ENCODE measurements at places on chromosomes 4 and X.

GRCh38 chrX:9657590-9658256 is 107.9 kb downstream of the GPR143 start:
- no peak for DNase-seq

- DNase-seq: peak; percentile 20
Observed at GRCh38 chr4:10622728-10623127, 61.8 kb downstream of the CLNK start.

DNA sequence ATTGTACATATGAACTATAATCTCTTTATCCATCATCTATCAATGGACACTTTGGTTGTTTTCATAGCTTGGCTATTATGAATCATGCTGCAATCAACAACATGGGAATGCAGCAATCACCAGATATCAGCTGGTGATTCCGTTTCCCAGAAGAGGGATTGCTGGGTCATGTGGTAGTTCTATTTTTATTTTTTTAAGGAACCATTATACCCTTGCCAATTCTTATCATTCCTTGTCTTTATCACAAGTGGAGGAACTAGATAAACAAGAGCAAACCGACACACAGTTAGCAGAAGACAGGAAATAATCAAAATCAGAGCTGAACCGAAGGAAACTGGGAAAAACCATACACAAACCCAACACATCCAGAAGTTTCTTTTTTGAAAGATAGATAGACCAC is 14.5 kb upstream of the LNX1 start:
- no peak for DNase-seq

DNA sequence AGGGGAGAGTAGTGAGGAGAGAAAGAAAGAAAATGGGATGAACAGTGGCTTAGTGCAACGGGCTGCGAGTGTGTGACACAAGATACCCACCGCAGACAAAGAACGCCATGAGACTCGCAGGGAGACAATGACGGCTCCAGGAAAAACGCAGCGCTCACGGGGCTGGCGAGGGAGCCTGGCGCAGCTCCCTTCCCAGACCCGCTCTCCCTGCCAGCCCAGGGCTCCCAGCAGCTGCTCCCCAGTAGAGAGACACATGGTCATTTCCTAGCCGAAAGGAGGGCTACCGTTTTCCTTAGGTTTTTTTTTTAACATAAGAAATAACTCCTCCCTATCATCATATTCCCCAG is 149.5 kb downstream of the MAML3 start:
- DNase-seq: peak; percentile 66

- DNase-seq: no peak
Observed at GRCh38 chr4:185738038-185738552, 73.9 kb downstream of the SORBS2 start.

DNA sequence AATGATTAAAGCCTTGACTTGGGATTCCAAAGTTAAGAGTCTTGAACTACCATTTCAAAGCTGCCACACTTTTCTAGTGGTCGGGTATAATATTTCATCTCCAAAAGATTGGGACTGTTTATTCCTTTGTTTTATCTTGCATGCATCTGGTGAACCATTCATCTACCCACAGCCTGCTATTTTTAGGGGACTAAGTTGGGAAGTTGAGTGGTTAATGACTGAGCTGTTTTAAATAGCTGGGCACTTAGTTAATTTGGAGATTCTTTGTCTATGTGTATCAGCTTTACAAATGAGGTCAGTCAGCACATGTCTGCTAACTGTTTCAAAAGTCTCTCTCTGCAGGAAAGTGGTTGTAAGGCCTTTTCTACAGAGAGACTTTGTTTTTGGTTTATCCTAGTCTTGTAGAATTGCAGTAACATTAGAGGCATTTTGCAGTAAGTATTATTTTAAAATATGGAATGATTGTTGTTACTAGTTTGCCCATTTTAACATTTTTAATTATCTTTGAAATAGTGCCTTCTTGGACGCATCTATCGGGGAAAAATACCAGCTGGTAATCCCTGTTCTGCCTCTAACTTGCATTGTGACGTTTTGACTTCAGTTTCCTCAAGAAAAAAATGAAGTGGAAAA is 8.2 kb downstream of the BMP2K start:
- DNase-seq: no peak

- DNase-seq: no peak
Observed at GRCh38 chrX:7586126-7586525, 256.8 kb upstream of the VCX start.

- DNase-seq: no peak
Observed at GRCh38 chr4:172202480-172203076, 389.4 kb downstream of the GALNTL6 start.

- DNase-seq: no peak
Observed at GRCh38 chr4:47876784-47877546, 37.4 kb downstream of the NFXL1 start.

- no peak for DNase-seq
Observed at GRCh38 chr4:40937140-40937725, 187.5 kb downstream of the NSUN7 start.

DNA sequence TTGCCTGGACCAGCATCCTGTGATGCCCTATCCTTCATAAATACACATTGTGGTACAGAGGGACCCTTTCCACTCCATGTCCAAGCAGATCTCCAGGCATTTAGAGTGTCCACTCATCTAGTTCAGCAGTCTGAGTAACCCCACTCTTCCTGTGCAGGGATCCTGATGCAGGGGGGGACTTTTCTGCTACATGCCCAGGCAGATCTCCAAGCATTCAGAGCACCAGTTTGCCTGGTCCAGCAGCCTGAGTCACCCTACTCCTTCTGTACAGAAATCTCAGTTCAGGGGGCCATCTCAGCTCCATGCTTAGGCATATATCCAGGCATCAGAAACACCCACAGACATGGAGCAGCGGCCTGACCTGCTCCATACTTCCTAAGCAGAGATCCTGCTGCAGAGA is 1089.8 kb downstream of the FAT4 start:
- no peak for DNase-seq

DNA sequence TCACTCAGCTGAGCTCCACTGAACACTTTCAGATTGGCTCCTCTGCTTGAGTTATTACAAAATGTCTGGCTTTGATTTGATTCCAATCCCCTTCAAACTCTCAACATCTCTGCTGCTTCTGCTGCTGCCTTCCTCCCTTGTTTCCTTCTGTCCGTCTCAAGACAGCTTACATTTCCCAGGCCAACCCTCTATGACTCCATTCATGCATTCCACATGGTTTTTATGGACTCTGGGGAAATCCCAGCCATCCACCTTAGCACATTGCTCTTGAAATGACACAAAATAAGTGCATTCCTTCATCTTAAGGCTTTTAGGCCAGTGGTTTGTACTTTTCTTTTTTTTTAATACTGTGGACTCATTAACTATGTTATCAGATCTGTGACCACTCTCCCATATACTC is 68.5 kb upstream of the TMEM164 start:
- peak; percentile 21 for DNase-seq

DNA sequence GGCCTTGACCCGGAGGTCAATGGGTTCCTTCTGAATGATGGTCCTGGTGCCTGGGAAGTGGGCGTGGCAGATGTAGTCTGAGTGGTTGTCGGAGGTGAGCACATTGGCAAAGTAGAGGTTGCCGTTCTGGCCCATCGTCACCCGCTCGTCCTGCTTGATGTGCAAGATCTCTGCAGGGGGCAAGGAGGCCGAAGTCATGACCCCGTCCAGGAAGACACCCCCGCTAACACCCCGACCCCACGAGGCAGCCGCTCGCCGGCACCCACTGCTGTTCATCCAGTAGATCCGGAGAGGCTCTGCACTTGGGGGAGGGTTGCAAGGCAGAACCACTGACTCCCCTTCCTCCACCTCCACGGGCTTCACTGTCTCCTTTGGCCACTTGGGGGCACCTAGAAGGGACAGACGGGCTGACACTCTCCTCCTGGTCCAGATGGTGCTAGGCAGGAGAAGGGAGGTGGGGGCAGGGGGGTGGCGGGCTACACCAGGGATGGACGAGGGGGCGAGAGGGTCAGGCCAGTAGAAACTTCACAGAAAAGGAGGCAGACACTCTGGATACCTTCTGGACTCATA is 15.1 kb downstream of the L1CAM start:
- no peak for DNase-seq

DNA sequence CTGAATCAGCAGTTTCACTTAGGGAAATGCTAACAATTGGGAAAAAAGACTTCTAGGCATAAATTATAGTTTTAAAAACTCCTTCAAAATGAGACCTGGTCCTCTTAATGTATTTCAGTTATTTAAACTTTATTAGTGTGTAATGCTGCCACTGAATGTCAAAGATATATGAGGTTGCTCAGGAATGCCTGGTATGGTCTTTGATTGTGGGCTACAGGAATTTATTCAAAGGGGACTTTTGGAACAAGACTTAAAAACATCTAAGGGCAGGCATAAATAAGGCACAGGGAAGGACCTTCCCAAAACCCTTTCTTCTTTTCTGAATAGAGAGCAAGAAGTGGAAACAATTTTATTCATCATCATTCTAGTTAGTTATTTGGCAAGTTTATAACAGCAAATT is 439.1 kb downstream of the TLL1 start:
- DNase-seq: no peak

GRCh38 chrX:95974096-95974470 is 710.6 kb upstream of the DIAPH2 start:
- DNase-seq: no peak

DNA sequence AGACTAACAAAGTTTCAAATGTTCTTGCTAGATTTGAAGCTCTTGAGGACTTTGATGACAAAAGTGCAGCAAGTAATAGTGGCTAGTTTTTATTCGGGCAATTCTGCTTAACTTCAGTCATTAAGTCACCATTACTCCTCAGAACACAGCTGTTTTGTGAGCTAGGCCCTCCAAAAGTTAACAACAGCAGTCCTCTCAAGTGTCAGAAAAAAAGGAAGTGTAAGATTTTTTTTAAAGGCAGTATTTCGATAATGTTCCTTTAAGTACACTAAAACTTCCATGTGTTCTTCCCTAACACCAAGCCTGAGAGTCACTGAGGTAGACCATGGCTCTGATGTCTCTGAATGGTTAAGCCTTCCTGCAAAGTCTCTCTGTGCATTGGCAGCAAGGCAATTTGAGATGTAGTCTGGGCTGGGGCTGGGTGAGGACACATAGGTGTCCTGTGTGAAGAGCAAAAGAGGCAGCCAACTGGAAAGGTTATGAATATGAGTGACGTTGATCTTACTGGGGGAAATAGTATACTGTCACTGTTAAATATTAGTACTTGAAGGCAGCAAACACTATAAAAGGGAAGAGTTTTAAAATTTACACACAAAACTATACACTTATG is 174.0 kb upstream of the MAP3K15 start:
- DNase-seq: no peak

Measured in ELF-1 (cell line).